ENCODE measurements at places on chromosomes 5 and 9.

- DNase-seq: no peak
These were observed 38.9 kb downstream of the MED27 start for GRCh38 chr9:132040808-132041207.

DNA sequence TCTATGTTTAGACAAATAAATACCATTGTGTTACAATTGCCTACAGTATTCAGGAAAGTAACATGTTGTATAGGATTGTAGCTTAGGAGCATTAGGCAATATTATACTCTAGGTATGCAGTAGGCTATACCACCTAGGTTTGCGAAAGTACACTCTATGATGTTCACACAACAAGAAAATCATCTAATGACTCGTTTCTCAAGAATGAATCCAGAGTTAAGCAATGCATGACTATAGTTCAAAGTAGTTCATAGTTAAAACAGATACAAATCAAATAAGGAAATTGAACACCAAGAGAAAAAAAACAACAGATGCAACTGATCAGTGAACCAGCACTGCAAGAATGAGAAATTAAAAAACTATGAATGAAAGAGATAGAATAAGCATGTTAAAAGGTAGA lies 27.6 kb upstream of the ABLIM3 start:
- no peak for DNase-seq

GRCh38 chr5:6780802-6781391 lies 67.7 kb downstream of the TENT4A start:
- no peak for DNase-seq

- DNase-seq: no peak
These were observed 27.9 kb downstream of the ERCC6L2 start for GRCh38 chr9:95903398-95903797.

GRCh38 chr9:138058181-138058580 lies 180.6 kb downstream of the CACNA1B start:
- no peak for DNase-seq

Data from cortex of kidney (tissue), 1 donor.